Spleen (tissue), 13 donors: ENCODE measurements at places on chromosomes 7 and 10. TPM values are rescaled to one million over a fixed set of nuclear protein-coding genes. Genes with fewer than 3 reads are reported as not detected.

GRCh38 chr10:129808092-129808983, 155.7 kb downstream of the EBF3 start:
- no peak for DNase-seq

- DNase-seq: peak; percentile 62
Observed at GRCh38 chr10:124279882-124280281, 138.8 kb downstream of the OAT start.

DNA sequence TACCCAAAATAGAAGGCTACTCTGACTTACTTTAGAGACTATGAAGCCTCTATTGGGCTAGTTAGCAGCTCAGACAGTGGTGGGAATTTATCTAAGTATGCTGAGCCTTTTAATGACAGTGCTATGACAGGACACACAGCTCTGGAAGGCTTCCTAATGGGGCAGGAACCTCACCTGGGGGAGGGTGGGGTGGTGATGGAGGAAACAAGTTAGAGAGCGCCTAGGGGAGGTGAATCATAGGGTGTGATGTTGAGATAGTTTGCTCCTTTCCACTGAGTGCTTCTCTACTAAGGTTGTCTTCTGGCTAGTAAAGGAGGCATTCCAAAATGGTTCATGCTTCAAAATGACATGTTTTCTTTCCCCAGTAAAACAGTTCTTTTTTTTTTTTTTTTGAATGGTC, 42.1 kb downstream of the PPP1R9A start:
- no peak for DNase-seq

DNA sequence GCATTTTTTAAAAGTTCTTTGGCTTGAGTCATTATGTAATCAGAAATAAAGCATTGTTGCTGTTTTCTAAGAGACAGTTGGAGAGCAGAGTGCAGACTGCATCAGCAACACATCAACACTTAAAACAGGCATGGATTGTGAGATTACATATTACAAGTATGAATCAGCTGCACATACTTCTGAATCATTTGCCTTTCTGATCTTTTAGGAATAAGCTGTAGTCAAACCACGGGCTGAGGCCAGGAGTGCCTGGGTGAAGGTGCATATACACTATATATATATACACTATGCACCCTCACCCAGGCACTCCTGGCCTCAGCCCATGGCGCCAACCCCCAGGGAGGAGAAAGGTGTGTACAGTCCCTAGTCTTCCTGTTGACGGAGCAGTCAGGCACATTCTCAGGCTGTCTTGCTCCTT, 52.4 kb upstream of the DLX6 start:
- DNase-seq: no peak

DNA sequence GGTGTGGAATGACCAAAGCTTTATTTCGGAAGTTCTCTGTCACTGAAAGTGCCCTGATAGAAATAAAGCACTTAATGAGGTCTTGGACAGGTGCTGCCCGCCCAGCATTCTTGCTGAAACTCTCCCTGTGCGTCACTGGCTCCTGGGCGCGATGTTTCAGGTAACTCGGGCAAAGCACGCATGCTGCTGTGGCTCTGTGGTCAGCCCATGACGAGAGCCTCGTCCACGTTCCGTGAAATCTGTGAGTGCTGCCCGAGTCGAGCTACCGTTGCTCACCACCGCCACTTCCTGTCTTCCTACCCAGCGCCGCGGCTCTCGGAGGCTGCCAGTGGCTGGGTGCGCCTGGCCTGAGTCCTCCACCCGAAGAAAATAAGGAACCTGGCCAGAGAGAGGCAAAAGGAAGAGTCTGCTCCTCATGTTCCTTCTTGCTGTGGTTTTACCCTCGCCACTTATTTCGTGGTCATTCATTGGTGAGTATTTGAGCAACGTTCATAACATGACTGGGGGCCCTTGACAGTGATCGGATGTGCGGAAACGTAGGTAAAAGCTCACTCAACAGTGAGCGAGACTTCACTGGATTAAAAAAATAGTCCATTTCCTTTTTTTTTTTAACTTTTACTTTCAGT, 95.5 kb downstream of the MAP3K8 start:
- peak; percentile 96 for DNase-seq

HOXA9 gene
- total RNA-seq: 1.2 TPM

DNA sequence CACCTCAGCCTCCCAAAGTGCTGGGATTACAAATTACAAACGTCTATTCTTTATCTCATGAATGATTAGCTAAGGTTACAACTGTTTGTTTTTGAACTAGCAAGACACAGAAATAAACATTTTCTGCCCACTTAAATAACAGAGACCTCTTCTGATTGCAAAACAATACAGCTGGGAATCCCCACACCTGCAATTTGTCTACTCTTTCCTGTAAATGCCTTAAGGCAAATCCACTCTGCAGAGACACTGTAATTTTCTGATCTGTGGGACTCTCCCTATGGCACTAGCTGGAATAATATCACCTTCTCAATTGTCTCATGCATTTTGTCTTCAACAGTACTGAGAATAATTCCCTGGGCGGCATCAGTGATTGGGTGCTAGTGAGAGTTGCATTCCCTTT, 149.3 kb upstream of the FAM3C start:
- no peak for DNase-seq

DNA sequence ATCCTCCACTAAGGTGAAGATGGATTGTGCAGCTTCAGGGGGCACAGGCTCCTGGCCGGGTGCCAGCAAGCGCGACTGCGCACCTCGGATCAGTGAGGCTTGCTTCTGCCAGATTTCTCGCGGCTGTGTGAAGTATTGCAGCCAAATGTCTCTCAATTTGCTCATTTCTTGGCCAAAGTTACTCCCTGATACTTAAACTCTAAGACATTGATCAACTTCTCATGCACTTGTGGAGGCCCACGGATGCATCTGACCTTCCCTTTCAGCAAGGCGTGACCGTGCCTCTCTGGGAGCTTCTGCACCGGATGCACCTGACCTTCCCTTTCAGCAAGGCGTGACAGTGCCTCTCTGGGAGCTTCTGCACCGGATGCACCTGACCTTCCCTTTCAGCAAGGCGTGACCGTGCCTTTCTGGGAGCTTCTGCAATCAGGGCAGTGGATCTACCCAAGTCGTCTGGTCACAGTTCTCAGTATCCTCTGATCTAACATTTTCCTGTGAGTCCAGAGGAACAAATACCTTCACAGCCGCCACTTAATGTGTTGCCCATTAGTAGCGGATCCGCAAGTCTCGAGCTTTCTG, 248.3 kb downstream of the ADARB2 start:
- DNase-seq: peak; percentile 90

ZMIZ1 gene
- 127 TPM for total RNA-seq

DNA sequence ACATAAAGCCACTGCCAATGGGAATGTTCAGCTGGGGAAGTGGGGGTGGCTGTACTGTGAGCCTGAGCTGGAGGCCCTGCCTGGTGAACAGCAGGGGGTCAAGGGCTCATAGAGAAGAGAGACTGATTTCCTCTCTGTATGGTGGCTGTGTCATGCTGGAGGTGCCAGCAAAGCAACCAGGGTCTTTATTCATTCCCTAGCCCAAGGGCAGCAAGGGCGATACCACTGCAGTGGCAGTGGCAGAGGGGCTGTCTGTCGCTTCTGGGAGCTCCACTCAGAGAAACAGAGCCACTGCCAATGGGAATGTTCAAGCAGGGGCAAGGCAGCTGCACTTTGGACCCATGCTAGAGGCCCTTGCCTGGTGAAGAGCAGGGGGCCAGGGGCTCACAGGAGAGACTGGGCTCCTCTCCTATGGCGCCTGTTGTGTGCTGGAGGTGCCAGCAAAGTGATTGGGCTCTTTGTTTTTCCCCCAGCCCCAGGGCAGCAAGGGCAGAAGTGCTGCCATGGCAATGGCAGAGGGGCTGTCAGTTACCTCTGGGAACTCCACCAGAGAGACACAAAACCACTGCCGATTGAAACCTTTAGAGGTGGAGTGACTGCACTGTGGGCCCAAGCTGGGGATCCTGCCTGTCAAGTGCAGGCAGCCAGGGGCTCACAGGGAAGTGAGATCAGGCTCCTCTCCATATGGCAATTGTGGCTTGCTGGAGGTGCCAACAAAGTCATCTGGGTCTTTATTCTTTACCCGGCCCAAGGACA, 545.1 kb downstream of the SH2D4B start:
- DNase-seq: no peak

GRCh38 chr7:130695840-130696239, 9.5 kb upstream of the TSGA13 start:
- DNase-seq: no peak

DNA sequence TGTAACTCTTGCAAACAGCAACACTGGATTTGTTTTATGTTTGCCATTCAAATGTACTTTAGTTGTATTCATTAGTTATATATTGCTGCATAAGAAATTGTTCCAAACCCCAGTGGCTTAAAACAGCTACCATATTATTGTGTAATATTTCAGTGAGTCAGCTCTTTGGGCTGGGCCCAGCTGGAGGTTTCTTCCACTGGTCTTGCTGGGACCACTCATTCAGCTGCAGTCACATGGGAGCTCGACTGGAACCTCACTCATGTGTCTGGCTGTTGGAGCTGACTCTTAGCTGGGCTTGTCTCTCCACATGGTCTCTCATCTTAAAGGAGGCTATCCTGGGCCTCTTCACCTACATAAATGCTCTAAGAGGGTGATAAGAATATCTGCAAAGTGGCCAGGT, 23.2 kb upstream of the PIP4K2A start:
- no peak for DNase-seq

TAC1 gene
- 111 TPM for total RNA-seq

DNA sequence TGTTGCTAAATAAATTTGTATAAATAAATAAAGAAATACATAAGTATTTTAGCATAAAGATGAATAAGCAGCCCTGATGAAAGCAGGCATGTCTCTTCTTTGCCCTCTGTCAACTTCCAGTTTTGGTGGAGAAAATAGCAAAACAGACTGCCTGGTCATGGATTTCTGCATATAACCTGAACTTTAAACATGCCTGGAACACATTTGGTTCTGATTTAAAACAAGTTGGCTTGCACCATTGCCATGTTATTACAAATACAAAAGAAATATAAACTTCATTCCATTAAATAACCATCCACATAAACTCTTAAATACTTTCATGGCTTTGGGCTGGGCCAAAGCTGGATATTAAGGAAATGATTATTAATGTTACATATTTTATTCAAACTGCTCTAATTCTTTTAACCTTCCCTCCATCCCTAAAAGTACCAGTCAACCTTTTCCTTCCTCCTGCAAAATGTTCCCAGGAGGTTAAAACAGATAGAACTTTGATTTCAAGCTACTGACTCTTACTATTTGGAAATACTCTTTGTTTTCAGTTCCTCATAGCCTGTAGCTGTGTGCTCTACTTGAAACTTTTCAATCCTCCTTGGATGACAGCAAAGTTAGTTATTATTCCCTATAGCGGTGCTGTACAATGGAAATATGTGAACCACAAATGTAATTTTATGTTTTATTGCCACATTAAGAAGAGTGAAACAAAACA, 96.3 kb downstream of the BICC1 start:
- no peak for DNase-seq

UBE3C gene
- 55.7 TPM for total RNA-seq

DNA sequence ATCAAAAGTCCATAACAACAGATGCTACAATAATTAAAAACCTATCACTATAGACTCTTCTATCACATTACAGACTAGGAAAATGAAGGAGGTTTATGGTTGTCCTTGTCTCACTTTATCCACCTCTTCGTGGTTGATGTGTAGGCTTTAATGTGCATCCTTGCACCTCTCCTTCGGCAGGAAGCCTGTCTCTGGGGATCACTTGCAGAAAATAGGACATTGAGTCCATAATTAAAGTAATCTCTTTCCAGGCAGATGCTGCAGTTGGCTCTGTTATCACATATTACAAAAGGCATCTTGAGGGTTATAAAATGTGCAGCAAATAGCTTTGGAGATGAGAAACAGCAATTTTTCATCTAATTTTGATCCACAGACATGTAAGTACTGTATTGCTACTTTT, 168.4 kb downstream of the RELN start:
- DNase-seq: no peak

GRCh38 chr7:16982640-16983350, 101.0 kb upstream of the AGR3 start:
- DNase-seq: no peak

GRCh38 chr10:13990392-13990805, 340.3 kb downstream of the FRMD4A start:
- no peak for DNase-seq

GRCh38 chr7:129115676-129116075, 28.8 kb upstream of the TSPAN33 start:
- DNase-seq: no peak

NME8 gene
- 4.0 TPM for total RNA-seq

ZNF438 gene
- 12.9 TPM for total RNA-seq

GRCh38 chr7:149720372-149721083, 52.9 kb downstream of the ZNF467 start:
- DNase-seq: peak; percentile 73

GRCh38 chr10:123269675-123270074, 115.5 kb downstream of the BUB3 start:
- DNase-seq: no peak

- no peak for DNase-seq
Observed at GRCh38 chr10:102841827-102842345, 4.7 kb upstream of the CYP17A1 start.

PHYHIPL gene
- total RNA-seq: not detected

- peak; percentile 85 for DNase-seq
Observed at GRCh38 chr7:1939434-1940401, 269.6 kb downstream of the ELFN1 start.

- DNase-seq: no peak
Observed at GRCh38 chr7:27420702-27421101, 178.1 kb downstream of the EVX1 start.

- no peak for DNase-seq
Observed at GRCh38 chr7:131039355-131039762, 288.3 kb upstream of the MKLN1 start.

OR2A7 gene
- 4.5 TPM for total RNA-seq

DNA sequence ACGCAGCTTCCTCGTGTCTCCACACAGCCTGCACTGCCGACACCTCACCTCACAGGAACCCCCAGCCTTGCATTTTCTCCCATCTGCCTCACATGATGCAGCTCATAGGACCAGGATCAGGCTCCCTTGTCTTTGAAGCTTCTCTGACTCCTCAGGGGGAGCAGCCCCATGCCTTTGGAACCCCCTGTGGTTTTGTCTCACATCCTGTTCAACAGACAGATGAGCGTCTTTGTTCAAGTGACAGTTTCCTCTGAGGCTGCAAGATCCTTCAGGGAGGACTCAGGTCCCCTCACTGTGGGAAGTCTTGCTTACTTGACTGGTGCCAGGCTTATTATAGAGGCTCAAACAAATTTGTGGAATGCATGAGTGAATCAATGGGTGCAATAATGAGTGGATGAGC, 667.1 kb downstream of the INHBA start:
- DNase-seq: no peak

GRCh38 chr7:20561466-20561865, 54.0 kb upstream of the ABCB5 start:
- DNase-seq: no peak

DKK1 gene
- 2.7 TPM for total RNA-seq

TMEM176B gene
- total RNA-seq: 56.1 TPM
